ENCODE measurements at places on chromosomes 4 and X.

GRCh38 chr4:183082053-183082452 is 17.0 kb upstream of the WWC2 start:
- no peak for DNase-seq

DNA sequence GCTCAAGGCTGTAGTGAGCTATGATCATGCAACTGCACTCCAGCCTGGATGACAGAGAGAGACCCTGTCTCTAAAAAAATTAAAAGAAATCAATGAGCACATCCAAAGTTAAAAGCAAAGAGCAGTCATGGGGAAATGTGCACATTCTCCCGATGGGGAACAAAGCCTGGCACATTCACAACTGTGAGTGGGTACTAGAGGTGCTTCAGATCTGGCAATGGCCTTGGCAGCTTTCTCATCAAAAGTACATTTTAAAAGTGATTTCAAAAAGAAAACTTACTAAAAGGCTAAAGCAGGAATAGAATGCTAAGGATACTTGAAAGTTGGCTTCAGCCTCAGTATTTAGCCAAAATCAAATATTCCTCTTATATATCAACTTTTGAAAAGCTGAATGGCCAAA is 145.9 kb upstream of the MAOA start:
- no peak for DNase-seq

GRCh38 chr4:16195209-16195608 is 31.1 kb downstream of the TAPT1 start:
- DNase-seq = no peak

GRCh38 chr4:154622598-154622997 is 10.1 kb upstream of the FGG start:
- DNase-seq = no peak

DNA sequence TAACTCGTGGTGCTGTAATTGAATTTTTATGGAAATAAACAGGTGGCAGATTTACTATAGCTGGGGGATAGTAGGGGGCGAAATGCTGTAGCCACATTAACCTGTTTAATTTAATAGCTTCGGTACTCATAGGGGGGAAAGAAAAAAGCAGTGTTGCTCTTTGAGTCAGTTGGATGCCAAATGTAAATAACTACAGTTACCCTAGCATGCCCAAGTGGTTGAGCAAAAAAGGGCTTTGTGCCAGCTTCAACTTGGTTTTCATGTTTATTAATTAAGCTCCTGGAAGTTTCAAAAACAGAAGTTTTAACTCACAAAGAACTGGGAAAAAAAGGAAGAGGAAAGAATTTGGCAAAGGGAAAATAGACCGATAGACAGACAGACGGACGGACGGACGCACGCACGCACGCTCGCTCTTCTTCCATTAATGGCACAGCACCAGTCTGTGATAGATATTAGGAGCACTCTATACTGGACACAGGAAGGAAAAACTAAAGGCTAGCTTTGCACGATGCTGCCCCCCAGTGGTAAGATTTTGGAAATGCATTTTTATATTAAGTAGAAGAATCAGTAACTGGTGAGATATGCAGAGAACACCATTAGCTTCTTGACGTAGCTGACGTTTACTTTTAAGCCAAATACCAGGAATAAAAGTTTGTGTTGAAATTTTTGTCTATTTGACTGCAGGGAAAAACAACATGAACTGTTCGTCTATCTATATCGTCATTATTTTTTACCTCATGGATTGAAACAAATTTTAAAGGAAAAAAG is 151.8 kb downstream of the SLC7A11 start:
- DNase-seq = no peak

- DNase-seq = no peak
Measured at GRCh38 chr4:74223801-74224200, 65.9 kb downstream of the MTHFD2L start.

DNA sequence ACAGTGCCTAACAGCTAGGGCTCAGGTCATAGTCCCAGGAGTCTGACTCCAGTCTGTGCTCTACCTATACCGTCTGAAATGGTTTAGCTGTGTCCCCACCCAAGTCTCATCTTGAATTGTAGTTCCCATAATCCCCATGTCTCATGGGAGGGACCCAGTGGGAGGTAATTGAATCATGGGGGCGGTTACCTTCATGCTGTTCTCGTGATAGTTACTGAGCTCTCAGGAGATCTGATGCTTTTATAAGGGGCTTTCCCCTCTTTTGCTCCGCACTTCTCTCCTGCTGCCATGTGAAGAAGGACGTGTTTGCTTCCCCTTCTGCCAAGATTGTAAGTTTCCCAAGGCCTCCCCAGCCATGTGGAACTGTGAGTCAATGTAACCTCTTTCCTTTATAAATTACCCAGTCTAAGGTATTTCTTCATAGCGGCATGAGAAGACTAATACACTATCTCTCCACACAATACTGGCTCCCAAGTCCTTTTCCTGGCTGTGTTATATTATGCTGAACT is 110.8 kb downstream of the AFAP1 start:
- DNase-seq = no peak

GRCh38 chr4:39814403-39815185 is 116.7 kb downstream of the UBE2K start:
- no peak for DNase-seq

DNA sequence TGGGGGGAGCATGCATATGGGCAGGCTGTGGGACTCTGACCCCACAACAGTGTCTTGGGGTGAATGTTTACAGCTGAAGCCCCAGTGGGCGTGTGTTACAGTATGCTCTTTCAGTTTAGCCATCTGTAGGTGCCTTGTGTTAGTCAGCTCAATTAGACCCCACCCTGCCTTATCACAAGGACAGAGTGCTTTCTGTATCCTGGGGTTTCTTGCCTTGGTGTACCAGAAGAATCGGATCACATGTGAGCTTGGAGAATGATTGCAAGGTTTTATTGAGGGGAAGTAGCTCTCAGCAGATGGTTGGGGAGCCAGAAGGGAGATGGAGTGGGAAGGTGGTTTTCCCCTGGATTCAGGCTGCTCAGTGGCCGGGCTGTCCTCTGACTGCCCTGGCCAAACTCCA is 27.3 kb downstream of the SH3BGRL start:
- no peak for DNase-seq

DNA sequence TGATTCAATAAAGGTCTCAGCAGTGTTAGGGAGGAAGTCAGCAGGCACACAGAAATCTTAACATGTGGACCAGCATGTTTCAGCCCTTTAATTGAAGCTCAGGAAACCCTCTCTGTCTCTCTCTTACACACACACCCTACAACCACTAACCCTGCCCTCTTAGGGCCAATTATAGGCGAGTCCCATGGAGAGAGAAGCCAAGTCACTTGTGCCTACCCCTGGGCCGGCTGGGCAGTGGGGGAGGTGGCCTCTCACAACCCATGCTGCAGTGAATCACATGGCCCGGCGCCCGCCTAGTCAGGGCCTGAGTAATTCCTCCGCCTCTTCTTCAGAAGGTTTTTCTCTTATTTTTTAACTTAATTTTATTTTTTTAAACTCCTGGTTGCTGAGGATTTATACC is 3.7 kb downstream of the FGD1 start:
- DNase-seq = no peak

GRCh38 chrX:72430405-72430968 is 124.8 kb upstream of the CITED1 start:
- DNase-seq = no peak

- DNase-seq = peak; percentile 49
Measured at GRCh38 chr4:1216869-1217294, 32.0 kb downstream of the CTBP1 start.

DNA sequence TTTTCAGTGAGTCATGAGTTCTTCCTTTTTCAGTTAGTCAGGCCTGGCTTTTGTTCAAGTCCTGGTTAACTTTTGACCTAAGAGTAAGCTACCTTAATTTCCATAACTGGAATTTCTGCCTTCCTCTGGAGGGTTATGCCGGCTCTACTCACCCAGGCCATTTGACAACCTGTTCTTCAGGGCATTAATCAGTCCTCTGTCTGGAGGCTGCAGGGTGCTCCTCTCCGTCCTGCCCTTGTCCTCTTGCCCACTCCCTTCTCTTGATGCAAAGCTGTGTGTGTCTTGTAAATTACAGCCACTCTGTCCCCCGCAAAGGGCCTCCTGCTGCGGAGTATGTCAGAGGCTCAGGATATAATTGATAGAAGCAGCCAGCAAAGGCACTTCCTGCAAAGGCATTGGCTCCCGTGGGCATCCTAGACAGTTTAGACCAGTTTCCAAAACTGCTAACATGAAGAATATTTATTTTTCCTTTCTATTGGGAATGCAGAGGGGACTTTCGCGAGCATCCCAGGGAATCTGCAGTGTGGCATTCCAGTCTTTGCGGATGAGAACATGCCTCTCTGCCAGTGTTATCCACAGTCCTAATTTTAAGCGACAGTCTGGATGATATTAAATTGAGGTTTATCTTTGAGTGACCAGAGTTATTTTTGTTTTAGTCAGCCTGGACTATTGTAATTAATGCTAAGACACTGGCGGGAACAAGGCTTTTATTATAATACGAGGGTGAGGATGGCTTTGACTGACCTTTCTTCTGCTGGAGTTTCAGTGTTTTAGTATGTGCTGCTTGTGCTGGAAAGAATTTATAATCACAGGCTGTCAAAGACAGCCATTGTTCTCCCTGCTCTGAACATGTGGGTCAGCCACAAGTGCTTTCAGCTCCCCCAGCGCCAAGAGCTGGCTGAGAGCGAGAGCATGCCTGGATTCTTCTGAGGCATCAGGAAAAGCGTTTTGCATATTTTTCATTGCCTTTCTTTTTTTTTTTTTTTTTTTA is 74.2 kb downstream of the LIMCH1 start:
- no peak for DNase-seq

- DNase-seq = no peak
Measured at GRCh38 chrX:150165776-150166610, 197.1 kb upstream of the MAMLD1 start.

DNA sequence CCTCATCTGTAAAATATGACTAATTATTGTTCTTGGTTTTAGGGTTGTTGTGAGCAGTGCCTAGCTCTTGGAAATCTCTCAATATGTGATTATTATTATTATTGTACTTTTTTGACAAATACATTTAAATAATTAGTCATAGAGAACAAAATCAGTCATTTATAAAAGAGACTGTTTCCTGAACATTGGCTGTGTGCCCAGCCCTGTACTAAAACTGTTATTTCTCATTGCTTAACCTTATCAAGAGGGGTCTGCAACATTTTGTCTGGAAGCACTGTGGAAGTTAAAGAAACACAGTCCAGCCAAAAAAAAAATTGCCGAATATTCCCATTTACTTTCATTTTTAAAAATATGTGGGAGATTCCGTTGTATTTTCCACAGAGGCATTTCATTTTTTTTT is 989.2 kb upstream of the SLIT2 start:
- no peak for DNase-seq

DNA sequence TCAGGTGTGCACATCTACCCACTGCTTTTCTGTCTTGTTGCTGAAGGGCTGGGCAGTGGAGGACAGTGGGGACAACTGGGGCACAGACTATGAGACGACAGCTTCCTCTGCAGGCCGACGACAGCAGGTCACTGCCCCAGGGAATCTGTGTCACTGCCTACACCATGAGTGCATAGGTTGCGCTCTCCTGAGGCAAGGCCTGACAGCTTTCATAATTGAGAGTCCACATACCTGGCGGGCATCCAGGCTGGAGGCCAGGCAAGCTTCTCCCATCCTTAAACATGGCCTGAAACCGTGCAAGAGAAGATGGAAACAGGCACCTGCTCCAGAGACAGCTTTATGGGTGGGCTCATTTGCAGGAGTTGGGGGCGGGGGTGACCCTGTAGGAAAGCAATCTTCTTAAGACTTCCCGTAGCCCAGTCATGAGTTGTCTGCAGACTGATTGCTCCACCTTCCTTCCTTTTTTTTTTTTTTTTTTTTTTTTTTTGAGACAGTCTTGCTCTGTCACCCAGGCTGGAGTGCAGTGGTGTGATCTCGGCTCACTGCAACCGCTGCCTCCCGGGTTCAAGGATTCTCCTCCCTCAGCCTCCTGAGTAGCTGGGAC is 2.9 kb downstream of the ANOS1 start:
- DNase-seq = no peak

GRCh38 chr4:131613824-131614216 is 1535.3 kb upstream of the PCDH10 start:
- no peak for DNase-seq

- no peak for DNase-seq
Measured at GRCh38 chr4:184439856-184440594, 34.3 kb downstream of the IRF2 start.

DNA sequence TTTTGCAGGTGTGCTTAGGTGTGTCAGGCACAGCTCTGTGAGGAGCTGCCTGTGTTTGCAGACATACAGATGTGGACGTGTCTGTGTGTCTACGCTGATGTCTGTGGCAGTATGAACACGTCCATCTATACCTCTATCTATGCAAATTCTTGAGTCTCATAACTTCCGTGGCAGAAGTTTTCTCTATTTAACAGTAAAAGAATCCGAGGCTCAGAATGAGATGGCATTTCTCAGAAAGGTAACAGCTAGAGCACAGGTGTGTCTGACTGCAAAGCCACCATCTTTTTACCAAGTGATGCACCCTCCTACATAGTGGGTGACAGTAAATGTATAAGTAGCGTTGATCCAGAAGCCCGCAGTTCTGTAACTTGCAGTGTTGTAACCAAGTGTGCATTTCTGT is 39.9 kb upstream of the CYP4V2 start:
- no peak for DNase-seq

GRCh38 chrX:69083361-69083760 is 81.9 kb downstream of the PJA1 start:
- no peak for DNase-seq

DNA sequence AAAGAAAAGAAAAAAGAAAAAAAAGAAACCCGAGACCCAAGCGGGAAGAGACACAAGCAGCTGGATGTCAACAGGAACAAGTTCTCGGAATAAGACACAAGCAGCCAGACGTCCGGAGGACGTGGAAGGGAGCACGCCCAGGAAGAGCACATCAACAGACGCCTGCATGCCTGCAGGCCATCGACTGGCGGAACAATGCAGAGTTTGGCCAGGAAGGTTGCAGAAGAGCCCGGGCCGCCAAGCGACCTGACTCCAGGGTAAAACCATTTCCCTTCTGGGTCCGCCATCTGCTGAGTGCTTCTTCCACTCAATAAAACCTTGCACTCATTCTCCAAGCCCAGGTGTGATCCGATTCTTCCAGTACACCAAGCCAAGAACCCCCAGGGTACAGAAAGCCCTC is 95.6 kb upstream of the PRR32 start:
- no peak for DNase-seq

- no peak for DNase-seq
Measured at GRCh38 chr4:18209448-18209847, 187.9 kb upstream of the LCORL start.

Data from stimulated activated CD8-positive, alpha-beta memory T cell treated with anti-CD3 and anti-CD28 coated beads, Interleukin-2, amount 100 ng/mL, for 48 hours (primary cell).